Stimulated activated CD4-positive, alpha-beta T cell treated with anti-CD3 and anti-CD28 coated beads, Interleukin-4, amount 100 ng/mL, for 24 hours (primary cell): ENCODE measurements at places on chromosomes 12 and 14.

DNA sequence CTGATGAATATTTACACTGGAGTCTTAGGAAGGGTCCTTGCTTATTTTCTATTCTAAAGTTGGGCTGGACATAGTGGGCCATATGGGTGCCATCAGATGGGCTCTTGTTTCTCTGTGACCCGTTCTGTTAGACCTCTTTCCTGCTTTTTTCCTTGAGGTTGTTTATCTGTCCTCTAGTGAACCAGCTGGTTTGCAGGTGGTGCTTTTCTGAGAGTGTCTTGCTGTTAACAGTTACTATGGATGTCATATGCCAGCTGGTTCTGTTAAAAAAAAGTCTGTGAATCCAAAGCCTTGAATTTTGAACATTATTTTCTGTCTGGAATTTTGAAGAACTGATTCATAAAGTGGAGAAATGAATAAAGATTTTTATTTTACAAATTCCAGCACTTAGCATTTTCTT, 29.2 kb downstream of the ZC3H14 start:
- DNase-seq, result no peak

- peak; percentile 26 for DNase-seq
Observed at GRCh38 chr14:20413744-20414082, 412 bp upstream of the TEP1 start.

- DNase-seq, result no peak
Observed at GRCh38 chr12:101671833-101672232, 25.6 kb upstream of the CHPT1 start.

DNA sequence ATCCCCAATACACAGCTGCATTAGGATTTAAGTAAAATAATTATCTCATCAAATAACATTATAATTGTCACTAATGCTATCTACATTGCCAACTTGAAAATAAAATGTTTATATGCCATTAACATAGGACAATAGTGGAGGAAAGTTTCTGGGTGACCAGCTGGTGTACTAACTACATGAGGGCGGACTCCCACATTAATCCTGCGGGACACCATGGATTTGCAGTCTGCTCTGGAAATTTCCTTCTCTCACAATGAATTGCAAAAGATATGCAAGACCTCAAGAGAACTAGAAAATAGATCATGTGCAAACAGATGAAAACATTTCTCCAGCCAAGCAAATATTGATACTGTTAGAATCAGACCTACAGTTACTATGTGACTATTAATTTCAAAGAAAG, 390.1 kb downstream of the NAV3 start:
- DNase-seq, result no peak

DNA sequence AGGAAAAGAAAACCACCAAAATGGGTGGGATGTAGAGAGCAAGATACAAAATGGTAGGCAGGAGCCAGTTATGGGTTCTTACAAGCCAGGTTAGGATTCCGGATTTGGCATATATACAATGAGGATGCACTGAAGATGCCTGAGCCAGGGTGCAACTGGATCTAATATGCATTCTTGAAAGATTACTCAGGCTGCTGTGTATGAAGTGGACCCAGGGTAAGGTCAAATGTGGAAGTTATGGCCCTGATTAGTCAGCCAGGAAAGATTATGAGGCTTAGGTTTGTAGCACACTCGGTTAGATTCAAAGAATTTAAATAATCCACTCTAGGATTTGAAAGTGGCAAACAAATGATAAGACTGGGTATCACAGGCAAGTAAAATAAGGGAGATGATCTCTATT, 1750.7 kb upstream of the FLRT2 start:
- no peak for DNase-seq

DNA sequence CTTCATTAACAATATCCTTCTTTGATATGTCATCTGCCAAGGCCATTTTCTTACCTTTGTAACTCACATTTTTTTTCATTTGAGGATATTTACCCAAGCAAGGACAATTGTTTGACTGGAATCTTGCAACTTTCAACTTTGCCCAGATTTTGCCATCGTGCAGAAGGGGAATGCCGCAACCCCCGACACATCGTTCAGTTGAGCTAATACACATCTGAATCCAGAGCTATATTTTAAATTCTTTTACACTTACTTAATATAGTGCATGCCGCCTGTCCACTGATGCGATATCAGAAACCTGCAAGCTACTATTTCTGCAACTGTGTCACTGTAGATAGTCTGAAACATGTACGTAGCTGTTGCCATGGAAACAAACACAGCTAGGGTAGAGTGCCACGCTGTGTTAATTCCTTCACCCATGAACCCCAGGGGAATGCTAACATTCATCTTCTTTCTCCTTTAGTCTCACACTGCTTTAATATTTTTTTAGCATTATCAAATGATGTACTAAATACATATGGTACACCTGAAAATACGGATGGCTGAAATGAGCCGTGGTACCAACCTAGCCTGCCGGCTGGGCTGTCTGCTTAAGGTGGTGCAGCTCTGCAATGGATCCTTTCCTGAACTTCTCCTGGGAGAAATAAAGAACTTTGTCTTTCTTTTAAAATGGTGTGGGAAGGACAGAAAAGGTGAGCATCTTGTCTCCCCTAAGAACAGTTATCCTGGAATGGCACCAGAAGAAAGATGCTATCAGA, 77.0 kb upstream of the FOXN3 start:
- DNase-seq, result no peak

DNA sequence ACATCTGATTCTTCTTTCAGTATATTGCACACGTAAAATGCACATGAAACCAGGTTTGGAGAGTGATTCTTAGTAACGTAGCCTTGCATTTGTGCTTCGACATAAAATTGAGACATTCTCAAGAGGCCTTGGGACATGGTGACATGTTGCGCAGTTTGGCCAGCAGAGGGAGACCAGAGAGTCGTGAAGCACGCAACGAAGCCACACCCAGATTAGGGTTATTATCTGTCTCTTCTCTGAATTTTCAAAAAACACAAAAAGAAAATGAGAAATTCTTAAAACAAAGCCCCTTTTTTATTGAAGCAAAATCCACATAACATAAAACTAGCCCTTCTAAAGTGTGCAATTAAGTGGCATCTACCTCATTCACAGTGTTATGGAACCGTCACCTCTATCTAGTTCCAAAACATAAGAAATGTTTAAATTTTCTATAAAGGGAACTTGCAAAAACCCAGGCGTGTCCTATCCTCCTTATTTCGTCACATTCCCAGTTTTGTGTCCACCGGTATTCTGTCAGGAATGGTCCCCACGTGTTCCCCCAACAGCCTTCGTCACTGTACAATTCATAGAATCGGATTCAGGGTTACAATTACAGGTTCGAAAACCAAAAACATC, 108.8 kb upstream of the ATF7IP start:
- DNase-seq, result peak; percentile 83

DNA sequence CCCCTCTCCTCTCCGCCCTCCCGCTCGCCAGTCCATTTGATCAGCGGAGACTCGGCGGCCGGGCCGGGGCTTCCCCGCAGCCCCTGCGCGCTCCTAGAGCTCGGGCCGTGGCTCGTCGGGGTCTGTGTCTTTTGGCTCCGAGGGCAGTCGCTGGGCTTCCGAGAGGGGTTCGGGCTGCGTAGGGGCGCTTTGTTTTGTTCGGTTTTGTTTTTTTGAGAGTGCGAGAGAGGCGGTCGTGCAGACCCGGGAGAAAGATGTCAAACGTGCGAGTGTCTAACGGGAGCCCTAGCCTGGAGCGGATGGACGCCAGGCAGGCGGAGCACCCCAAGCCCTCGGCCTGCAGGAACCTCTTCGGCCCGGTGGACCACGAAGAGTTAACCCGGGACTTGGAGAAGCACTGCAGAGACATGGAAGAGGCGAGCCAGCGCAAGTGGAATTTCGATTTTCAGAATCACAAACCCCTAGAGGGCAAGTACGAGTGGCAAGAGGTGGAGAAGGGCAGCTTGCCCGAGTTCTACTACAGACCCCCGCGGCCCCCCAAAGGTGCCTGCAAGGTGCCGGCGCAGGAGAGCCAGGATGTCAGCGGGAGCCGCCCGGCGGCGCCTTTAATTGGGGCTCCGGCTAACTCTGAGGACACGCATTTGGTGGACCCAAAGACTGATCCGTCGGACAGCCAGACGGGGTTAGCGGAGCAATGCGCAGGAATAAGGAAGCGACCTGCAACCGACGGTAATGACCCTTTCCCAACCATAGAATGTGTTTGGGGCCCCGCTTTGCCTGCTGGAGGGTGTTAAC, 615 bp downstream of the CDKN1B start:
- DNase-seq, result peak; percentile 15

DNA sequence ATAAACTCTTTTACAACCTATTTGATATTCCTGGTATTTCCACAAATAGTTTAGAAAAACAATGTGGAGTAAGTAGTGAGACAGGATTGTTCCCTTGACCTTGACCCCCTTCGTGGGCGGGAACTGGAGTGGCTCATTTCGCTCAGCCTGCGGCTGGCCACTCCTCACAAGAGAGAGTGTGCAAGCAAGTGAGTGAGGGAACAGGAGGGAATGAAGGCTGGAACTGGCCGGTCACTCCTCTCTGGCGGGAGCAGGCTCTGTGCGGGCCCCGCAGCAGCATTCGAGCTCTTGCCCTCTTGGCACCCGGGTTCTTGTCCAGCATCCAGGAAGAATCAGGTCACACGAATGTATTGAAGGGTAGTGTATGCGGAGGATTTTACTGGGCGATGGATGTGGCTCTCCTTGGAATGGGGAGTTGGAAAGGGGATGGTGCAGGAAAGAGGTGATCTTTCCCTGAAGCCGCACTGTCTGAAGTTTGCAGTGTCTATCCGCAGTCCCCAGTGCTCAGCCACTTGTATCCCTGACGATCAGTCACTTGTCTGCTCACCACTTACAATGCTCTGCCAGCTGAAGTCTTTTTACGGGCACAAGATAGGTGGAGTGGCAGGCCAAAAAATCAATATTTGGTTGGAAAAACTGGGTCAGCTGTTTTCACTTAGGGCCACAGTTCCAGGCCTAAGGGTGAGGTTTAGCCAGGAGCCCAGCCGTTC, 28.0 kb upstream of the TXNRD1 start:
- no peak for DNase-seq

GRCh38 chr12:119274636-119275065, 59.9 kb upstream of the CCDC60 start:
- no peak for DNase-seq

DNA sequence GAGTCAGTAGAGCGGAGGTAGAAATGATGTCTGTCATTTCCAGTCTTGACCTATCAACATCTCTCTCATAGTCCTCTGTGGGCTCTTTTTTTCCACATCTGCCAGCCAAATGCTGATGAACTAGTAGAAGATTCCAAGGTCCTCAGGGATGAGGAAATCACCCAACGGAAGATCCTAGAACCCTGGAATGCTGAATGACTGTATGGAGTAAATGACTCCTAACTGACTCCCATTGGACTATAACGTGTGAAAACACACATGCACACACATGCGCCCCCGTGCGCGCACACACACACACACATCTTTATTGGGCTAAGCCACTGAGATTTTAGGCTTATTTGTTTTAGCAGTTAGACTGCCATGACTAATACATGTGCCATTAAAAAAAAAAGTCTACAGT, 159.2 kb downstream of the MYRFL start:
- no peak for DNase-seq

DNA sequence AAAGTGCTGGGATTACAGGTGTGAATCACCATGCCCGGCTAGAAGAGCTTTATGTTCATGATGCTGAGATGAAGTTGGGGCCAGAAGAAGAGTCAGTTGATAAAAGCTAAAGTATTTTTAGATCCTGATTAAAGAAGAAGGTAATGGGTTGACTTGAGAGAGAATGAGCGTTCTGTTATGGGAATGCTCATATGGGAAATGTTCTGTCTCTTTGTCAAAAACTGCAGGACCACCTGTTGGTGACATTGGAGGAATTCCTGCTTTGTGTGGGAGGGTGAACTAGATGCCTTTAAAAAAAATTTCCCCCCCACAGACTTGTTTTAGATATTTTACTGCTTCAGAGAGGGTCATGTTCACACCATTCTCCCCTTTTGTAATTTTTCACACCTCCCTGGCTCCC, 6.7 kb downstream of the WDR20 start:
- no peak for DNase-seq

- peak; percentile 49 for DNase-seq
Observed at GRCh38 chr14:52961060-52961639, 10.3 kb upstream of the FERMT2 start.

- DNase-seq, result no peak
Observed at GRCh38 chr12:46150735-46151134, 118.1 kb downstream of the SLC38A1 start.

DNA sequence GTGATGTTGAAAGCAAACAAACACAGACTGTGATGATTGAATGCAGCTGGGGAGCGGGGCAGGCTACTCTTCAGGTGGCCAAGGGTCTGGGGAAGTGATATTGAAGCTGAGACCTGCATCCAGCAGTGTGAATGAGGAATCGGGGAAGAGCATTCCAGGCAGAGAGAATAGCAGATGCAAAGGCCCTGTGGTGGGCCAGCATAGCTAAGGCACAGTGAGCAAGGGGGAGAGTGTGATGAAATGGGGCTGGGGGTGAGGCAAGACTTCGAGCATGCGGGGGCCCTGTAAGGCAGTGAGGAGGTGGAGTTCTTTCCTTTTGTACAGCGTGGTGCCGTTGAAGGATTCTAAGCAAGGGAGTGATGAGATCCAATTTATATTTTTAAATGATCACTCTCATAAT, 77.4 kb downstream of the KCNK13 start:
- DNase-seq, result no peak

- DNase-seq, result no peak
Observed at GRCh38 chr14:101992708-101993107, 28.3 kb downstream of the DYNC1H1 start.

GRCh38 chr12:95104919-95105452, 31.6 kb upstream of the NR2C1 start:
- DNase-seq, result no peak

GRCh38 chr14:99479906-99480869, at the start of gene SETD3:
TSS of gene SETD3 (minus strand) at chr14:99480859. CDS start at chr14:99465805, 15,054 bp downstream.
- peak; percentile 40 for DNase-seq

DNA sequence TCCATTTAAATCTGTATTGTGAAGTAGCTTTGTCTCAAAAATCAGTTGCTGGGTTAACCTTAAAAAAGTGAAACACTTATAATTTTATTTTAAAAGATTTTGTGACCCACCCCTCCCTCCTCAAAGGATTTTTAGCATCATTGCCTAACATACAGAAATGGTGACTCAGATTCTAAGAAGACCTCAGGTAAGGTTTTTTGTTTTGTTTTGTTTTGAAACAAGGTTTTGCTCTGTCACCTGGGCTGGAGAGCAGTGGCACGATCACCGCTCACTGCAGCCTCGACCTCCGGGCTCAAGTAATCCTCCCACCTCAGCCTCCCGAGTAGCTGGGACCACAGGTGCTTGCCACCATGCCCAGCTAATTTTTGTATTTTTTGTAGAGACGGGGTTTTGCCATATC, 74.2 kb downstream of the GNS start:
- no peak for DNase-seq

GRCh38 chr12:3668479-3669165, 84.3 kb downstream of the CRACR2A start:
- DNase-seq, result no peak

GRCh38 chr14:57751400-57751799, 114.5 kb downstream of the SLC35F4 start:
- DNase-seq, result no peak

- peak; percentile 76 for DNase-seq
Observed at GRCh38 chr14:103528587-103529382, at the start of gene TRMT61A. TSS of gene TRMT61A (plus strand) at chr14:103529196. CDS start at chr14:103529979, 783 bp downstream.
